Activated T-cell treated with anti-CD3 and anti-CD28 coated beads, Interleukin-2, amount 50 U/mL, for 72 hours (primary cell): ENCODE measurements at places on chromosomes 1 and 21. TPM values are rescaled to one million over a fixed set of nuclear protein-coding genes. Genes with fewer than 3 reads are reported as not detected.

- DNase-seq: no peak
- H3K36me3 ChIP-seq: no peaks in the 10 kb centered on the region
- H3K27me3 ChIP-seq: no peaks in the 10 kb centered on the region
Observed at GRCh38 chr1:86798608-86799291, 94.4 kb downstream of the SH3GLB1 start.

The INKA2 gene
- total RNA-seq: 3.9 TPM

DNA sequence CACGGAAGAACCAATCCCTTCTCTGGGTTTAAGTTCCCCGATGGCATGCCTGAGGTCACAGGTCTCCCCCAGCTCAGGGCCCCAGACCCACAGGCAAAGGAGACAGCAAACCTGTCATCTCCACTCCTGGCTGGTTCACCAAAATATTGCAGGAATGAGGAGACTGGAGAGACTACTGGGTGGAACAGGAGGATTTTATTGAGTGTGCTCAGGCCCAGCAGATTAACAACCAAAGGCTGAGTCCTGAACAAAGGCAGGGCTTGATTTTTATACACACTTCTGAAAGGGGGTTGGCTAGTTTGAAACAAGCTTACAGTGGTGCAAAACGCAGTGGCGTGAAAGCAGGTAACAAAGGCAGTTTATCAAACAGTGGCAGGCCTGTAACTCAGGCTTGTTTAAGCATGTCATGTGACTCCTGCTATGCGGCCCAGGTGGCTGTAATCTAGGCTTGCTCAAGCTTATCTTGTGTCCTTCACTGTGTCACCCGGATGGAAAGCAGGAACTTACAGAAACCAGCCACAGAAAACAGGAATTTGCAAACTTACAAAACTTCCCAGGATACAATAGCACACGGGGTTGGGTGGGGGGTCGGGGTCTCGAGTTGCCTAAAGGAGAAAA lies 27.4 kb upstream of the KCNJ15 start:
- H3K36me3 ChIP-seq: peaks cover 13% of the 10 kb centered on the region
- H3K4me3 ChIP-seq: no peak overlapping the region
- H3K27me3 ChIP-seq: no peaks in the 10 kb centered on the region
- DNase-seq: no peak

- H3K36me3 ChIP-seq: no peaks in the 10 kb centered on the region
- no peak for DNase-seq
- no peak overlapping the region for H3K4me3 ChIP-seq
- H3K27me3 ChIP-seq: no peaks in the 10 kb centered on the region
Observed at GRCh38 chr1:209720826-209721225, 16.2 kb downstream of the HSD11B1 start.

The PYHIN1 gene
- 23.0 TPM for total RNA-seq

GRCh38 chr1:214977110-214977509 lies 105.4 kb upstream of the KCNK2 start:
- H3K36me3 ChIP-seq: no peaks in the 10 kb centered on the region
- no peaks in the 10 kb centered on the region for H3K4me1 ChIP-seq
- no peak overlapping the region for H3K27ac ChIP-seq
- no peak for DNase-seq
- H3K27me3 ChIP-seq: peaks cover 21% of the 10 kb centered on the region

- H3K4me3 ChIP-seq: no peak overlapping the region
- peak overlapping the region; percentile 69 for H3K27ac ChIP-seq
- DNase-seq: peak; percentile 64
- no peaks in the 10 kb centered on the region for H3K36me3 ChIP-seq
- no peaks in the 10 kb centered on the region for H3K27me3 ChIP-seq
Observed at GRCh38 chr1:214332946-214333798, 52.2 kb downstream of the SMYD2 start.

DNA sequence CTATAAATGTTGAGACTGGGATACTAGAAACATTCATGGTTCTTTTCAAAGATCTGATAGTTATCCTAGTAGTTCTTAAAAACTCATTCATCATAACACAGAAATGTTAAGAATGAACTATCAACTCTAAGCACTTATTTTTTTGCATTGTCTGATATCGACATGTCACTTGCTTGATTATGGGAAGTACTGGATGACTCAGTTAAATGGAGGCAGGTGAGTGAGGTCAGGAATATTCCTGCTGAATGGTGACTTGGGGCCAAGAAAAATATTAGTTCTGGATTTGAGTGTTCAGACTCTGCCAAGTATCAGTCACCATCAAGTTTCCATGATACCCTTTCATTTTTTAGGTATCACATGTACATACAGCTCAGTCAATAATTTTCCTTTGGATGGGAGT lies 63.6 kb downstream of the NEK7 start:
- peaks cover 9% of the 10 kb centered on the region for H3K36me3 ChIP-seq
- no peaks in the 10 kb centered on the region for H3K27me3 ChIP-seq
- peaks cover 23% of the 10 kb centered on the region for H3K4me1 ChIP-seq
- H3K4me3 ChIP-seq: no peak overlapping the region

GRCh38 chr1:90411185-90411584 lies 305.9 kb downstream of the BARHL2 start:
- DNase-seq: no peak
- no peaks in the 10 kb centered on the region for H3K36me3 ChIP-seq
- H3K27me3 ChIP-seq: no peaks in the 10 kb centered on the region
- no peak overlapping the region for H3K27ac ChIP-seq
- H3K4me3 ChIP-seq: no peak overlapping the region
- no peaks in the 10 kb centered on the region for H3K4me1 ChIP-seq

The SPOCD1 gene
- 0.74 TPM for total RNA-seq

The RAP1GAP gene
- total RNA-seq: 1.2 TPM

The MPL gene
- total RNA-seq: not detected

The TESK2 gene
- 8.8 TPM for total RNA-seq

- no peaks in the 10 kb centered on the region for H3K4me1 ChIP-seq
- H3K27me3 ChIP-seq: no peaks in the 10 kb centered on the region
- no peak for DNase-seq
- no peak overlapping the region for H3K4me3 ChIP-seq
Observed at GRCh38 chr1:234125714-234126113, 221.2 kb downstream of the SLC35F3 start.

DNA sequence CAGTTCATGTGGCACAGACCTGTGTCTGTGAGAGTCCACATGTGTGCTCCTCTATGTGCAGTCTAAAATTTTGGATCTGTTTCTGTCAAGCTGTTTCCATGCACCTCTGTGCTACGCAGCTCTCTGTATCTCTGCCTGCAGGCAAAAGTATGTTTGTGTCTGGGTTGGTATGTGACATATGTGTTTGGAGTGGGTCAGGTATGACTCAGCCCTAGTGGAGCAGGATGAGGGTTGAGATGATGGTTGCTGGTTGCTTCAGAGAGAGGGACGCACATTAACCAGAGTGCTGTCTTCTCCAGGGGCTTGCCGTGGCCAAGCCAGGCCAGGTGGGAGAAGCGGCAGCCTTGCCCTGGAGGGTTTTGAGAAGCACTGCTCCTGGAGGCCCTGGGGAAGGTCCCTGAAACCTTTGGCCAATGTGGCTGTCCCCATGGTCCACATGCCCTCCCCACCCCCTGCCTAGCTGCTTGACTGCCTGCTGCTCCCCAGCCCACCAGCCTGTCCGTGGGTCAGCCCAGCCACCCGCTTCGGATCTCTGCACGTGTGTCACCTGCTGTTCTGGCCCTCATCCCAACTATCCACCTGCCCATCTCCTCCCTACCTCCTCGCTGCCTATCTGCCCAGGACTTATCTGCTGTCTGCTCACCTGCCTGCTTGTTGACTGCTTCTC lies 4.1 kb upstream of the EVA1B start:
- no peak overlapping the region for H3K27ac ChIP-seq
- no peak overlapping the region for H3K4me3 ChIP-seq
- no peak for DNase-seq
- H3K27me3 ChIP-seq: peaks cover 21% of the 10 kb centered on the region
- H3K36me3 ChIP-seq: no peaks in the 10 kb centered on the region
- peaks cover 23% of the 10 kb centered on the region for H3K4me1 ChIP-seq
